ENCODE measurements at places on chromosomes 1 and 21.

- DNase-seq = no peak
These were observed 84.2 kb downstream of the EPHB2 start for GRCh38 chr1:22794647-22795365.

DNA sequence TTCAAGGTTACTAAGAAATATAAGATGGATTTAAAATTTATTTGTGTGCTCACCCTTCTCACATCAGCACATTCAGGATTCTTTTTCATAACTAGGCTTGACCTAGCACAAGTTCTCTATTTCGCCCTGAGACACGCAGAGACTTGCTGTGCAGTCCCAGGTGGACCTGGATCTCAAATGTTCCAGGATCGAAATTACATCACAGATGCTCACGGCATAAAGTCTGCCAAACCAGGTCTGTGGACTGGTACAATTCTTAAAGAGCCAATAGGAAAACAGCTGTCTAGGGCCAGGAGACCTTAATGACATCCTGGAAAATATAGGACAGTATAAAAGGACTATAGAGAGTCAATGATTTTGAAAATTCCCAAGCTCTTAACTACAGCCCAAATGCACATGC lies 2.2 kb downstream of the PGBD5 start:
- DNase-seq = no peak

GRCh38 chr1:153932156-153933131 lies 9.7 kb upstream of the GATAD2B start:
- DNase-seq = no peak

GRCh38 chr1:84078108-84078841 lies 65.8 kb upstream of the PRKACB start:
- DNase-seq = no peak

DNA sequence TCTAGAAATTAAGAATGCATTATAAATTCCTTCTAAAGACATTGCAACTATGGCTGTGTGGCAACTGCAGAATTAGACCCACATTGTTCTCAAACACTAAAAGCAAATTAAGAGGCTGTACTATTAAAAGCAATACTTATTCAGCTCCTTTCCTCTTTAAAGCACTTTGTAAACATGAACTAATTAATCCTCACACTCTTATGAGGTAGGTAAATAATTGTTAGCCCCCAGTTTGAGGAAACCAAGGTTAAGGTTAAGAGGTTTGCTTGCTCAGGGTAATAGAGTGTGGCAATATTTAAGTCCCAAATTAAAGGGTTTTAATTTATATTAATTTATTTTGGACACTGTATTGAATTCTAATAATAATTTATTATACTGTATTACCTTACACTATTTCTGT lies 553.8 kb downstream of the LRRIQ3 start:
- no peak for DNase-seq

- DNase-seq = no peak
These were observed 72.9 kb downstream of the TRIM11 start for GRCh38 chr1:228333739-228334115.

- DNase-seq = no peak
These were observed 24.2 kb downstream of the TRABD2B start for GRCh38 chr1:47972864-47973432.

DNA sequence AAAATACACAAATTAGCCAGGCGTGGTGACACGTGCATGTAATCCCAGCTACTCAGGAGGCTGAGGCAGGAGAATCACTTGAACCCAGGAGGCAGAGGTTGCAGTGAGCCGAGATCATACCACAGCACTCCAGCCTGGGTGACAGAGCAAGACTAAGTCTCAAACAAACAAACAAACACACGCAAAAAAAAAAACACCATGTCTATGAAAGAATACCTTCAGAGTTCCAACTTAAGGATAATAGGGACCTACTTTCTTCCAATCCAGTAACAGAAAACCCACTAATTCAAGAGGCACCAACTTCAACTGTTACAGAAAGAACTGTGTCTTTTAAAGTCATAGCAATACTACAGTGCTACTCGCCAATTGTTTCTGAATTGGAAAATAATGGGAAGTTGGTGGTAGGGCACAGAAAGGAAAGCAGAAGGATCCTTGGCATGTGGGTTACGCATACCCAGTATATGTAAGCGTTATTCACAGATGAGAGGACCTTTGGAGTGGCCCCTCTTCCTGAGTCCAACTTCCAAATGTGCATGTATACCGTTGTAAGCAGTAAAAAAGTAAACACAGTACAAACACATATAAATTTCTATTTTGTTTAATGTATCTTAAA lies 87.0 kb downstream of the ACBD6 start:
- DNase-seq = no peak

- DNase-seq = no peak
These were observed 738.7 kb downstream of the LTN1 start for GRCh38 chr21:28253961-28254360.

- no peak for DNase-seq
These were observed 109.7 kb upstream of the ACTRT2 start for GRCh38 chr1:2911421-2912178.

DNA sequence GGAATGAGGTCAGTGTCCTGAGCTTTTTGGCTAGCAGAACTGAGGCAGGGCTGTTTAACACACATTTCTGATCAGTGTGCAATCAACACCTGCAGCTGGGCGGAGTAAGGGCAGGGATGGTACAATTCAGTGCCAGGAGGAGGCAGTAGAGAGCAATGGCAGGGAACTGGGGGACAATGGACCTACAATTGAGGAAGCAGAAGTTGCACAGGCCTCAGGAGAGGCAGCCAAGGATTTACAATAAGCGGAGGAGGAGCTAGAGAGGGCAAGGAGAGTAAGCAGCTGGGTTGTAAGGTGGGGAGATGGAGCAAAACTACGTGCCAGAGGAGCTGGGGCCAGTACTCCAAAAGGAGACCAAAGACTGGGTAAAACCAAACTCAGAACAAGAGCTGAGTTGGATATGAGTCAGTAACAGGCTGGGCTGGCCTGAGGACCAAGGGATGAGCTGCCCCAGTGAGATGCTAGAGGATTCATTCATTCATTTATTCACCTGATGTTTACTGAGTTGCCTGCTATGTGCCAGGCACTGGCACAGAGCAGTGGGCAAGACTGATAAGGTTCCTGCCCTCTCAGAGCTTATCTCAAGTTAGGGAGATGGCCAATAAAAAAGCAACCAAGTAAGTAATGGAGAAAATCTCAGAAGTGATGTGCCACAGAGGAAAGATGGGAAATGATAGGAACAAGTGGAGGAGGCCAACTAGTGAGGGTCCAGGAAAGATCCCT lies 10.4 kb upstream of the GALE start:
- DNase-seq = peak; percentile 15

DNA sequence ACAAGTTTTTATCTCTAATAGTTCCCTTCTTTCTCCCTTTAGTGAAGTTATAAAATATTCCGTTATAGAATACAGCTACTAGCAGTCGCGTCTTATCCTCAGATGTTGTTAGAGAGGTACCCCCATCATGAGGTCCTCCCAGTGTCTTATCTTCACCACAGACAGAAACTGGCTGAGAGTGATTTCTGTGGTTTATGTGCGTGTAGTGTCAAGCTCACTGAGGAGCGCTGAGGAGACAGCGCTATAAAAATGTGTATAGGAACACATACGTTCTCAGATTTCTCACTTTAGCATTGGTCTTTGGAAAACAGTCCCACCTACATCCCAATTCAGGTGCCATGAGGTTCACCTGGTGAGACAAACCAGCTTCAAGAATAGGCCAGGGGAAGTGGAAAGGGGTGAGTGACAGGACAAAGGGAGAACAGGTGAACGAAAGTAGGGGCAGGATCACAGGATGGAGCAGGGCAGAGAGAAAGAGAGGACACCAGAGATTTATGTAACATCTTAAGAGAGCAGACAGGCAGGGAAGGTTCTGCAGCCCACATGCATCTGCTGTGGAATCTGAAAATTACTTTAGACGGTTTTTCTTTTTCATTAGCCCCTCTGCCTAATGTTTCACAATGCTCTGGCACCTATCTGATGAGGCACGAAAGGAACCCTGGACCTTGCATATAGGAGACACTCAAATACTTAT lies 2.7 kb upstream of the PLEKHO1 start:
- no peak for DNase-seq

DNA sequence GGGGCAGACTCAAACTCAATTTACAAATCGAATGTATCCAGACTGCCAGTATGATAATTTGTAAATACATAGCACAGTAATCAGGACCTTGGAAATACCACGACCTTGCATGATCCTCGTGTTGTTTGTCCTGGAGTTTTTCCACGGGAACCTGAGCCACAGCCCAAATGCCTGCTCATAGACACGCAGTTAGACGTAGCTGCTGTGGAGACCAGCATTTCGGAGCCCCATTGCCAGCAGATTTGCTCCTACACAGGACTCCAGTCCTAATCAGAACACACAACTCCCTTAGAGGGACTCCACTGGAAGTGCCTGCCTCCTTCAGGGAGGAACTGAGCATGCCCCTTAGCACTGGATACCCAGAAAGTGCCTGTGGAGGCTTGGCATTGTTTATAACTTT lies 163.2 kb downstream of the GALNT2 start:
- DNase-seq = no peak

DNA sequence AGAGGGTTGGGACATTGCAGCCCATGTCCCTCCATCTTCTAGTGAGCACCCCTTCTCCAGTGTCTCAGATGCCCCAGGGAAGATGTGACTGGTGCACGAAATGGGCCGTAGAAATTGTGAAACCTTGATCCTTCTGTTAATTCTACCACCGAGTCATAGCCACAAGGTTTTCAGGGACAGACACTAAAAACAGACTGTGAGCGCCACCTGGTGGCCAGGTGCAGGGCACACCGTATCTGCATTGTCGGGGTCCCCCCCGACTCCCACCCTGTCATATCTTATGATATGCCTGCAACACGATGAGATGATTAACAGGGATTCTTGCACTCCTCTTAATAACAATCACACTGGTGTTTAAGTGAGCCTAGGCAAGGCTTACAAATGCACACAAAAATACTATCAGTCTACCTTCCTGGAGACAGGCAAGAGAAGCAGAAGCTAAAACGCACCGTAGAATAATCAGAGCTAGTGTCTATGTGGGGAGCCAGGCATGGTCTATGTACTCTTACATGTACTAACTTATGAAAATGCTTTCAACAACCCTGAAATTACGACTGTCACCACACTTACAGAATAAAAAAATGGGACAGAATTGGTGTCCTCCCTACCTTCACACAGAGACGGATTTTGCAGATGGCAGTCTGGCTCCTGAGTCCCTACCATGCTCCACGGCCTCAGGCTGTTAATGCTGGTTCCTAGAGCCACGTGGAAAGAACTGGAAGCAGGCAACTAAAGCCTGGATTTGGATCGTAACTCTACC lies 57.9 kb downstream of the FHAD1 start:
- peak; percentile 55 for DNase-seq

GRCh38 chr1:234701737-234702341 lies 91.9 kb upstream of the IRF2BP2 start:
- no peak for DNase-seq

GRCh38 chr1:8021676-8022266 lies 4.3 kb downstream of the ERRFI1 start:
- DNase-seq = no peak

DNA sequence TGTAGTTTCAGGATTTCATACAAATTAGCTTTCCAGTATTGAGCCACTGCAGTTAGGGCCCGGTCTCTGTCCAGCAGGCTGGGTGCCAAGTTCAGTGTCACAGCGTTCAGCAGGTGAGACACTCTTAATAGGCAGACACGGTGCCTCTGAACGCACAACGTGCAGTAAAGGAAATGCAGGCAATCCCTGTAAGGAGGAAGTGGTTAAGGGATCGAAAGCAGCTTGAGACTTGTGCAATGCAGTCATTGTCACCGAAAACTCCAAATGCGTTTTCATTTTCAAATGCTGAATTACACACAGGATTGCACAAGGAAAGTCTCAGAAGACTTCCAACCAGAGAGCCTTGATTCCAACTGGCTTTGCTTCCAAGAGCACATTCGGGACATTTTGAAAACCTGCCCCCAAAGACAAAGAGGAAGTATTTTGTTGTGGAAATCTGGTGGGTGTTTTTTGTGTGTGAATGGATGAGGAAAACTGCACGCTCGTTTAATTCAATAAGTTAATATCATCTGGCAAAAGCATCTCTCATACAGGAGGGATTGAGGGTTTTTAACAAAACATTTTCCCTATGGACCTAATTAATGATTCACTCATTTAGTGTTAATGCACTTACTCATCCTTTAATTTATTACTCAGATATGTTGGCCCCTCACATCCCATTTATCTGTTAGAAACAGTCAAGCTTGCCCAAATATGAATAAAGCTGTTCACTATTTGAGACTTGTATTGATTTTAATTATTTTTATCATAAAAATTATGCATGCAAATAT lies 61.6 kb downstream of the PTGS2 start:
- DNase-seq = peak; percentile 6

DNA sequence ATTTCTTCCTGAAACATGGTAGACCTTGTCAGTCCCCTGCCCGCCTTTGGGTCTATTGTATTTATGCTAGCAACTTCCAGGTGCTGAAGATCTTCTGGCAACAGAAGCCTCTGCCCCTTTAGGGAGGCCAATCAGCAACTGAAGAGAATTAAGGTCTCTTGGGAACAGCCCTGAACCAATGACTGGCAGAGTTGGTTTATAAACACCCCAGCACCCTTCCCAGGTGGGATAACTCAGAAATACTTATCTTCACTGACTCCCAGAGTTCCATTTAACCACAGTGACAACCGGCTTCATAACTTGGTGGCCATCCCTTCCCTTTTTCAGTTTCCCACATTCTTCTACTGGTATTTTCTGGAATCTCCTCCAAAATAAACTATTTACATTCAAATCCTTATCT lies 27.2 kb upstream of the TMCO1 start:
- DNase-seq = no peak

DNA sequence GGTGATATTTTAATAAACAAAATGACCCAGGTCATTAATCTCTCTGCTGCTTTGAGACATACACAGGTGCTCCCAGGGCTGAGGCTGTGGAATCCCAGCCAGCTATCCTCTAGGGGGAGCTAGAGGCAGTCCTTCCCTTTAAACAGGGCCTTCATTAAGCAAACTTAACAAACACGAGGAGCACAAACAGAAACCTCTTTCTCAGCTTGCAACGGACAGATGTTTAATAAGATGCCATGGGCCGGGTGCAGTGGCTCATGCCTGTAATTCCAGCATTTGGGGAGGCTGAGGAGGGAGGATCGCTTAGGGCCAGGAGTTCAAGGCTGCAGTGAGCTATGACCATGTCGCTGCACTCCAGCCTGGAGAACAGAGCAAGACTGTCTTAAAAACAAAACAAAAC lies 106.7 kb downstream of the HIVEP3 start:
- DNase-seq = no peak

GRCh38 chr1:86421601-86422280 lies 2.2 kb upstream of the CLCA2 start:
- DNase-seq = no peak

DNA sequence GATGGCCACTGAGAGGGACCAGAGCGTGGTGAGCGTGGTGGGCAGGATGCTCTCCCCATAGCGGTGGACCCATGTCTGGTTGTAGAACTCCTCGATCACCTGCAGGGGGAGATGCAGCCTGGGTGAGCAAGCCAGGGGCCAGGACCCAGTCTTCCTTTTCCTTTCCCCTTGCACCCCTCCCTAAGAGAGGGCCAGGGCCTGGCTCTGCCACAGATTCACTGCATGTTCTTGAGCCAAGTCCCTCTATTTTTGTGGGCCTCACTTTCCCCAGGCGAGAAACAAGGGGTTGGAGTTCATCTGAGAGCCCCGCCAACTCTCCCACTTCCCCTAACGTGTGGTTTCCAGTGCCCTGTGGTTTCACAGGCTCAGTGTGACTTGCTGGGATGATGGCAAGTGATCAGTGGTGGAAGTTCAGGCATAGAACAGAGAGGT lies 27.5 kb downstream of the SLC2A1 start:
- no peak for DNase-seq
